NCI-H510A (cell line): ENCODE measurements at places on chromosomes 1 and 21.

DNA sequence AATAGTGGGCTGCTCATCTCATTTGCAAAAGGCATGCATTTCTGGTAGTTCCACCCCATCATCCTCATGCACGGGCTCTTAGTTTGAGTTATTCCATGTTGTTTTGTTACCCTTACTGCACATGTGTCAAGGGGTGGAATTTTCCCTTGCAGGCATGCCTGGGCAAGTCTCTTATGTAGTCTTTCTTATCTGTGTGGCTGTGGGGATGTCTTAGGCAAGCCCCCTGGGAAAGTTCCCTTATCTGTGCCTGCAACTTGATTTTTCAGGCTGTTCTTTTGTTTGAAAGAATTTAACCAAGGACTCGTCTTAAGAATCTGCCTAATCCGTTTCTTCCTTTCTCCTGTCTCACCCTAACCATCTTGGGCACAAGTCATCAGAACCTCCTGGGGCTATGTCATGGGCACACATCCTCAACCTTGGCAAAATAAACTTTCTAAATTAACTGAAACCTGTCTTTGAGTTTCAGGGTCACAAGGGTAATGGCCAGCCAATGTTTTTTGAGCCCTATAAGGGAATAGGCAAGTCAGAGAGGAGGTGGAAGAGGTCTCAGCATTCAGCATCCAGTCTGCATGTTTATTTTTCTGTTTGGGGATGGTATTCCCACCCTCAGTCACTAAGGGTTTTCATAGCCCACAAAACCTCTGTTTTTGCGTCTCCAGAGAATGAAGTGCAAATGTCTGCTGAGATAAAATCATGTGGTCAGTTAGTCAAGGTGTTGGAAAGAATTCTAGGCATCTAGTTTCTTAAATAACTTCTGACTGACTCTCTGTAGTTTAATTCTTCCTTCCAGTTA is 579.7 kb downstream of the PLA2G4A start:
- no peak for DNase-seq

GRCh38 chr1:218226005-218226404 is 59.1 kb upstream of the RRP15 start:
- no peak for DNase-seq

- no peak for DNase-seq
Observed at GRCh38 chr1:228180959-228181644, 15.5 kb downstream of the IBA57 start.

GRCh38 chr1:20339811-20340457 is 49.3 kb downstream of the VWA5B1 start:
- DNase-seq = no peak

- DNase-seq = no peak
Observed at GRCh38 chr21:45853703-45854342, 127.7 kb upstream of the COL6A1 start.

DNA sequence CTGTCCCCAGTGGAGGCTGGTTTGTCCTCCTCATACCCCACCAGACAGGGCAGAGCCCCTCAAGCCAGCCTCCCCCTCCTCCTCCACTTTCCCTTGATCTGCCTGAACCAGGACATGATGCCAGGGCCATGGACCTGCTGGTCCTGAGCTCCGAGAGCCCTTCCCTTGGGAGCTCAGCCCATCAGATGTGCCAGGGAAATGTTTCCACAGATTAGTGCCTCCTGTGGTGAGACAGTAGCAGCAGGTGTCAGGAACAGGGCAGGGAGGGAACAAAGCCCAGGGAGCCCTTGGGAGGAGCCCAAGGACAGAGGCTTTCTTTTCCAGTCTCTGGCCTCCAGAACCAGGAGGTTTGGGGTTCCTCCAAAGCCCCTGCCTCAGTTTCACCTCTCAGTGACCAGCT is 14.6 kb upstream of the SLC41A1 start:
- DNase-seq = no peak

DNA sequence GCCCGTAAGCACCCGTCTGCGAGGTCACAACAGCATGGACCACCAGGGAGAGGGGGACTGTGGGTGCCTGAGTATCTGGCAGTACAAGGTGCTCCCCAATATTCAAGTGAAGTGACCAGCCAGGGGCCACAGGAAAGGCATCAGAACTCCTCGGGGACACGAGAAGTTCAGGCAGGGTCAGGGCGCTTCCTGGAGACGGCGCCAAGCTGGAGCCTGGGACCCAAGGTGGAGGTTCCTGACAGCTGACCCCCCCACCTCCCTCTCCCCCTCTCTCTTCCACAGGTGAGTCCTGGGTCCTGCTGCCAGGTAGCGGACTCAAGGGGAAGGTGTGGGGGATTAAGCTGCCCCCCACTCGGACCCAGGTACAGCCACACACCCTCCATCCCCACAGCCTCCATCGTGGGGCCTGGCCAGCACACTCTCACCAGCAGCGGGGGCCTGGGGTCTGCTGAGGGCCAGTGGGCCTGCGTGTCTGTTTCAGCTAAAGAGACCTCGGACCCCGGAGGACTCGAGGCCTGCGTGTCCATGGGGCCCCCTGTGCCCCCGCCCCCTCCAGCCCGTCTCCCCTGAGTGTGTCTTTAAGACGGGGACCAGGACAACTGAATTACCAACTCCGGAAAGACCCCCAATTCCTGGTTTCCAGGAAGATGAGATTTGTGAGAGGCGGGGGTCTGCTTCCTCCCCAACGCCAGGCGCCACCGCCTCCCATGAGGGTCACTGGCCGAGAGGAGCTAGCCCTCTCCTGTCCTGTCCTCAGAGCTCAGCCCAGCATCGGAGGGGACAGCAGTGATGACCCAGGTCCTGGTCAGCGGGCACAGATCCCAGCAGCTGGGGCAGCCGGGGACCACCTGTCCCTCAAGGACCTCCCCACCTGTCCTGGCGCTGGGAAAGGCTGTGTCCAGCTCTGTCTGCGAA is 6.2 kb downstream of the TNFRSF18 start:
- DNase-seq = no peak

DNA sequence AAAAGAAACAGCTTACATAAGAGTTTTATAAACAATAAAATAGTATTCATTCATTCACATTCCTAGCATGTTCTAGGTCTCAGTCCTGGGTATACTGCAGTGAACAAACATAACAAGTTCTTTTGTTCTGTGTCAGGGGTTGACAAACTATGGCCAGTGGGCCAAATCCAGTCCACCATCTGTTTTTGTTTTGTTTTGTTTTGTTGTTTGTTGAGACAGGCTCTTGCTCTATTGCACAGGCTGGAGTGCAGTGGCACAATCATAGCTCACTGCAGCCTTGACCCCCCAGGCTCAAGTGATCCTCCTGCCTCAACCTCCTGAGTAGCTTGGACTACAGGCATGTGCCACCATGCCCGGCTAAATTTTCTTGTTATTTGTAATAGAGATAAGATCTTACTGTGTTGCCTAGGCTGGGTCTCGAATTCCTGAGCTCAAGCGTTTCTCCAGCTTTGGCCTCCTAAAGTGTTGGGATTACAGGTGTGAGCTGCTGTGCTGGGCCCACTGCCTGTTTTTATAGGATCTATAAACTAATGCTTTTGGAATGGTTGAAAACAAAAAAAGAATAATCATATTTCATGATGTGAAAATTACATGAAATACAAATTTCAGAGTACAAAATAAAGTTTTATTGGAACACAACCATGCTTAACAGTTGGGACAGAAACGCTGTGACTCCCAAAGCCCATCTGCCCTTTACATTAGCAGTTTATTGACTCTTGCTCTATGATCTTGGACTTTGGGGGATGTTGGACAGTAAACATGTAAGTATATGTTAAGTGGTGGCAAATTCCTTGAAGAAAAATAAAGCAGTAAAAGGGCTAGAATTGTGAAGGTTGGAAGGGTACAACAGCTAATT is 17.9 kb downstream of the CAPZA1 start:
- DNase-seq = no peak

DNA sequence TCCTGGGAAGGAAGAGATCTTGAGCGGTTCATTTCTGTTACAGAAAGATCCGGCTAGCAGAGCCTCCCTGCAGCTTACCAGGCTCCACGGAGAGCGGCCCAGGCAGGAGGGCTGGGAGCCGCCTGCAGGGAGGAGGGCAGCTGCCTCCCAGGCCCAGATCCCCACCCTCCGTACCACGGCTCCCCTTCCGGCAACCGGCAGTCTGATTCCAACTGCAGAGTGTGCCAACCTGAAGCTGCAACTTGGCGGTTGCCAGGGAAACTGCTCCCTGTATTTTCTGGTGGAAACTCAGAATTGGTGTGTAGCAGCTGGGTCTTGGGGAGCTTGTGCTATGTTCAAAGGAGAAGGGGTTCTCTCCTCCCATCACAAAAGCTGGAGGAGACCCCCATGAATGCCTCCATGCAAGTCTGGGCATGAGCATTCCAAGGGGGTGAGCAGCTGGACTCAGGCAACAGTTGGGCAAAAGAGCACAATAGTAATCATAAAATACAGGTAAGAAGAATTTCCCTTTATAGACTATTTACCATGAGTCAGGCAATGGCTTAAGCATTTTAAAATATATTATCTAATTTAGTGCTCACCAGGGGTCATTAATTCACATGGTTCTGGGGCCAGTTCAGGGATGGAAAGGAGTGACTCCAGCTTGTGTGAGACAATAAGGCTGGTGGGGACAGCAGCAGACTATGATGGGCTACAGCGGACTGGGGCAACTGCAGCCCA is 46.1 kb upstream of the KAZN start:
- no peak for DNase-seq

- no peak for DNase-seq
Observed at GRCh38 chr1:206735553-206736031, 35.0 kb upstream of the IL19 start.

- DNase-seq = no peak
Observed at GRCh38 chr1:224791362-224791941, 138.0 kb upstream of the DNAH14 start.

DNA sequence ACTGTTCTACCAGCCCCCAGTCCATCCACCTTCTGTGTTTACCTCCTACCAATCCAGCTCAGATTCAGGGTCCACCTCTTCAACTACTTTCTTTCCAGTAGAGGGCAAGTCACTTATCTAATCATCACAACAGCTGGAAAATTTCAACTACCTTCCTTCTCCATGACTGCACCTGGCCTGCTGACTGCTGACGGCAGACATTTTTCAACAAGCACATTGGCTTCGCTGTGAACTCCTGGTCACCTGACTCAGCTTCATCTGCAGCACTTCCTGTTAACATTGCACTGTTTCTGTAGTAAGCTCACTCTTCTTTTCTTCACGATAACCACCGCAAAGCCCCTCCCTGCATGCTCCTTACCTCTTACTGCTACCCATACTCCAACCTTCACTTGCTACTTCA is 405.7 kb downstream of the NTNG1 start:
- DNase-seq = no peak

DNA sequence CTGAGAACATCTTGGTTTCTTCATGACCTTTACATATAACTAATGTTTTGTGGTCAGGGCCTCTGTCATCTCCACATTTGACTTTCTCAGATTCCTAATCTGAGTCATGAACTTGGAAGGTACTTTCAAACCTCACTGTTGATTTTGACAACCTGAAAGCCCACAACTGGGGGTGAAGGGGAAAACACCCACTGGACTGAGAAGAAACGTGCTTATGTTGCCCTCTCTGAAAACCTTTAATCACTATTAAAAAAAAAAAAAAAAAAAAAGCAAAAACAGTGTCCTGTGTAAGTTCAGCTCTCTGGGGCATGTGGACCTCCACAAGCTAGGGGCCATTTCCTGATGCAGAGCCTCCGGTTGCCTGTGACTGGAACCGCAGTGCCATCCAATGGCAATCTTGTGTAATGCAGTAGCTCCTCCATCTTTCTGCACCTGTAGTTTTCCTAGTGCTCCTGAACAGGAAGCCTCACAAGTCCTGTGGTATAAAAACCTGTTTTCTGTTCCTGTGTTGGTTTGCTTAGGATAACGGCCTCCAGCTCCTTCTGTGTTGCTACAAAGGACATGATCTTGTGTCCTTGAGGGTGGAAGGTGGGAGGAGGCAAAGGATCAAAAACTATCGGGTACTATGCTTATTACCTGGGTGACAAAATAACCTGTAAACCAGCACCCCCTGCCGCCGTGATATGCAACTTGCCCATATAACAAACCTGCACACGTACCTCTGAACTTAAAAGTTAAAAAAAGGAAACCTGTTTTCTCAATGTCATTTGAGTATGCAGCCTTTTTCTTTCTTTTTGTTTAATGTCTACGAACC is 124.5 kb downstream of the ZNF648 start:
- DNase-seq = peak; percentile 47
